ENCODE measurements at places on chromosomes 4 and X.

- no peak for DNase-seq
These were observed 126.3 kb downstream of the NEK1 start for GRCh38 chr4:169485791-169486742.

DNA sequence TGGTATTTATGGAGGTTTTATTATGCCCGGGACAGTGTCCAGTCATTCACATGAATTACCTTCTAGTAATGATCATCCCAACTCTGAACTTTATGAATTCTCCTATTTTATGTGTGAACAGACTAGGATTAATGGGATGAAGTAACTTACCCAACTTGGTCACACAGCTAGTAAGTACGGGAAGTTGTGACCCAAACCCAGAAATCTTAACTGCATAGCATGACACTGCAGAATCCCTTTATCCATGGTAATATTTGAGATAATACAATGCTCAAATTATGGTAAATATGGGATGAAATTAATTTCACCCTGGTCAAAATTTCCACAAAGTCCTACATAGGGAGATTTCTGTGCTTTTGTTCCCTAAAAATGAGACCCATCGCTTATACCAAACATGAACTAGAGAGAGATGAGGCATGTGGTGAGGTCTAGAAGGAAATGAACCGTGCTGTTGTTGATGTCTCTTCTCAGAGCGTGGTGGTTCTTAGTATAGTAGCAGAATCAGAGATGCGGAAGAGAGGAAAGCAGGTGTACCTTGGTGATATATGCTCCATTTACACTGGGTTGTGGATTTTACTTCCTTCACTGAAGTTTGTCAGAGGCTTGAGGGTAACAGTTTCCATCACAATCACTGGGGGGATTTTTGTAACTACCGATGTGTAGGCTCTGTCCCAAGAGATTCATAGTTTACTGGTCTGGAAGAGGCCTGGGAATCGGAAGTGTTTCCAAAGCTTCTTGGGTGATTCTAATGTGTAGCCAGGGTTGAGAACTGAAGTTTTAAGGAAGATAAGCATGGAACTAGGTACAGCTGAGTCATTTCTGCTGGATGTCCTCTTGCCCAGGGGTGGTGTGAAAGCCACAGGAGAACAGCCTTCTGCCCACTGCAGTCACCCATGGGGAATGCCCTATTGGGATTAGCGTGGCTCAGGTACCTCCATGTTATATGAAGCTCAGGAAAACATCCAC, 30.2 kb upstream of the FAM9C start:
- DNase-seq = no peak

GRCh38 chrX:64894454-64895038, 81.7 kb downstream of the ZC4H2 start:
- DNase-seq = no peak

GRCh38 chr4:27115221-27115620, 254.6 kb downstream of the STIM2 start:
- no peak for DNase-seq

DNA sequence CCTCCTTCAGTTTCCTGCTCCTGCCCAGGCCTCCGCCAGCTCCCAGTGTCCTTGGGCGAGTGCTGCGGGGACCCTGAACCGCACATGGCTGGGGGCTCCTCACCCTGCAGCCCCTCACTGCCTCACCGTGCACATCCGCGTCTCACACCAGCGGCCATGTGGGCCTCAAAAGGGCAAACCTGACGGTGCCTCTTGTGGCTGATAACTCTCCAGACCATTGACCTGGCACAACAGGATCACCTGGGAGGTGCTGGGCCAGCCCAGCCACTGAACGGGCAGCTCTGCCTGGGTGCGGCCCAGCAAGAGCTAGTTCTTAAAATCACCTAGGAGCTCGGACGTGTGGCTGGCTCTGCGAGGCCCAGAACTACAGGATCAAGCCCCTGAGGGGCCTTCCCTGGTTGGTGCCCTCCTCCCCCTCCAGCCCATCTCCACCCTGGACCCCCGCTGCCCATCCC, 4.1 kb upstream of the S100P start:
- DNase-seq = no peak

DNA sequence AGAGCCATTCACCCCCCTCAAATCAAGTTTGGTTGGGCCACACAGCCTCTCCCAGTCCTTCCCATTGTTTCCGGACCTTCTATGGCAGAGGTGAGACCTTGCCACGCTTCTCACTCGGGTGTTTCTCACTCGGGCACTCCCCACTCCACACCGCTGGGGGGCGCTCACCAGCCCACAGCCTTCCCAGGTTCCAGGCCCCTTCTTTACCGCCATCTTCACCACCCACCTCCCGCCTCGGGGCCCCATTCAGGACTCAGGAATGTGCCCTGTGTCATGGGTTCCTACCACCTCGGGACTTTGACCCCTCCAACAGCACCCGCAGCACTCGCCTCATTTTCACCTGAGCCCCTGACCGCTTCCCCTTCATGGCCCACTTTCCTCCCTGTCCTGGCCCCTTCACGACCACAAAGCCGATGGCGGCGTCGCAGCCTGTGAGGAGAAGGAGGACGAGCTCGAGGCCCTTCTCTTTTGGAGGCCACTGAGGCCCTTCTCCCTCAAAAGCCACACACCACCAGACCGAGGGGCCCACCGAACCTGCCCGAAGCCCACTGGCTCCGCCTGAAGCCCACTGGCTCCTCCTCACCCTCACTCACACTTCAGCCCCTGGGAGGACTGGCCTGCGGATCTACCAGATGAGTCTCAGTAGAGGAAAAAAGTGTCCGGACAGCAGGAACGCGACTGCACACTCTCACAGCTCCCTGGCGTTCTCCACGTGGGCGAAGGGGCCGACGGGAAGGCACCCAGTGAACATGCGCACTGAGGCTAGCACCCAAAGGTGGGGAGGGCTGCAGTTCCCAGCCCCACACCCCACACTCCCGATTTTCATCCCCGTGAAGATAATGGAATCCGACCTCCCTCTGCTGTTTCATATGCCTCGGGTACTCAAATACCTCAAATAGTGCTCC, at the start of gene PAGE1:
Gene PAGE1, minus strand, starts transcription at position 709 of the 905 bp plus-strand sequence. CDS start 1,214 bp downstream, outside the sequence.
- no peak for DNase-seq

GRCh38 chr4:74920704-74921103, 12.2 kb upstream of the PARM1 start:
- DNase-seq = no peak

DNA sequence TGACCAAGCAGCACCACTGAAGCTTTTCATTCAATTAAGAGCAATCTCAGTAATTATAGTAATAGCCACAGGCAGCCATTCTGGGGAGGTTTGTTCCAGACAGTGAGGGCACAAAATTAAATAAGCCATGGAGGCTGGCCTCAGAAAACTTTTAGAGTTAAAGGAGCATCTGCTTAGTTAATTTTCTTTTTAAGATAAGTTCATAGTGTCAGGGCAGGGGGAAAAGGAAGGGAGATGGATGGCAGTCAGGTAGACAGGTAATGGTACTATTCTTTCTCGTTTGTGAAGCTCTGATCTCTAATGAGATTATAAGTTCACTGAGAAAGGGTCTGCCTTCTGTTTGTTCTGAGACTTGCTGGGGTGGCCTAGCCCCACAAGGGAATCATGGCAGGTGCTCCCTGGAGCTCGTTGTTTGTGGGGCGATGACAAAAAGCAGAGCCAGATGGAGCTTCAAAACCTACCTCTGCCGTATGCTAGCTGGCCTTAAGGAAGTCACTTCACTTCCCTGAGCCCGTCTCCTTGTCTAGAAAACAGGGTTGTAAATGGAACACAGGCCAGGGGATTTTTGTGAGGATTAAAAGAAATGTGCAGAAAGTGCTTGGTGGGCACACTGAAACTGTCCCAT, 44.6 kb upstream of the FGFBP2 start:
- DNase-seq = no peak

DNA sequence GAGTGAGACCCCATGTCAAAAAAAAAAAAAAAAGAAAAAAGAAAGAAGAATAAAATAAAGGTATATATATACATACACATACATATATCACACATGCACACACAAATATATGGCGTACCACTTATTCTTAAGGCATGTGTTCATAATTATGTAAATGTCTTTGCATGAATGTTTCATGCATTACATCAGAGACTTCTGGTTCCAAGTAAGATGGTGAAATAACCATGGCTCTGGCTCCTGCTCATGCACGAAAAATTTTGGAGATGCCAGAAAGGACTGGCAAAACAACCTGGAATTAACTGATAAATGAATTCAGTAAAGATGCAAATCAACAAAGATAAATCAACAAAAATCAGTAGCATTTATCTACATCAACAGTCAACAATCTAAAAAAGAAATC, 19.7 kb upstream of the FHIP1A start:
- DNase-seq = no peak

GRCh38 chr4:75948822-75949444, 8.1 kb upstream of the NAAA start:
- no peak for DNase-seq

DNA sequence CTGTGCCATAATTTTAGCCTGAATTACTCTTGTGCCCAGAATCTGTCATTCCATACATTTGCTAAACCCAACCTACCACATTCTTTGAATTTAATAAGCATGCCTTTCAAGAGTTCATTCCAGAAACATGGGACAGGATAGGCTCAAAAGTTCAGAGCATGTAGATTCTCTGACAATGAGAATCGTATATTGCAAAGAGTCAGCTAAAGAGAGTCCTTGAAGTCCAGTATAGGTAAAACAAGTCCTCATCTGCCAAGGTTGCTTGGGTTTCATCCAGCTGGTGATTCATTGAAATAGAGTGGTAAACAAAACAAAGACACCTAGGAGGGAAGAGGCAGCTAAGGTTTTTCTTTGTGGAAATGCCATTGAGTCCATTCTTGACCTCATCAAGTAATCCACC, 249.3 kb upstream of the DIPK2B start:
- peak; percentile 68 for DNase-seq

- peak; percentile 70 for DNase-seq
These were observed 22.5 kb upstream of the MYOZ2 start for GRCh38 chr4:119113033-119113655.

GRCh38 chr4:187294861-187295260, 571.2 kb upstream of the FAT1 start:
- peak; percentile 56 for DNase-seq

DNA sequence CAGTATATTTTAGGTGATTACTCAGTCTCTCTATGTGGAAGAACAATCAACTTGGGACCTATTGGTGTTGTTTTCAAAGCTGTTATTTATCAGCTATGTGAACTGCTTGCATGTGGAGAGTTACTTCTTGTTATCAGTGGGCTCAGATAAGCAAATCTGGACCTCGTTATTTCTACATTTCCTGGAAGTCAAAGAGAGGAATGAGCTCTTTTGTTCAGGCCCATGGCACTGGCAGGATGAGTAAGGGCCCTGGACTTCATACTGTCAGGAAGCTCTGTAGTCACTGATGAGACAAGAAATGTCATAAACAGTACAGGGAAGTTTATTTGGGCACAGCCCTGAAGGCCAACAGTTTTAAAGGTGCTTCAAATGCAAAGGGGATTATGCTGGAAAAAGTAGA, 760.6 kb upstream of the EPHA5 start:
- DNase-seq = no peak

DNA sequence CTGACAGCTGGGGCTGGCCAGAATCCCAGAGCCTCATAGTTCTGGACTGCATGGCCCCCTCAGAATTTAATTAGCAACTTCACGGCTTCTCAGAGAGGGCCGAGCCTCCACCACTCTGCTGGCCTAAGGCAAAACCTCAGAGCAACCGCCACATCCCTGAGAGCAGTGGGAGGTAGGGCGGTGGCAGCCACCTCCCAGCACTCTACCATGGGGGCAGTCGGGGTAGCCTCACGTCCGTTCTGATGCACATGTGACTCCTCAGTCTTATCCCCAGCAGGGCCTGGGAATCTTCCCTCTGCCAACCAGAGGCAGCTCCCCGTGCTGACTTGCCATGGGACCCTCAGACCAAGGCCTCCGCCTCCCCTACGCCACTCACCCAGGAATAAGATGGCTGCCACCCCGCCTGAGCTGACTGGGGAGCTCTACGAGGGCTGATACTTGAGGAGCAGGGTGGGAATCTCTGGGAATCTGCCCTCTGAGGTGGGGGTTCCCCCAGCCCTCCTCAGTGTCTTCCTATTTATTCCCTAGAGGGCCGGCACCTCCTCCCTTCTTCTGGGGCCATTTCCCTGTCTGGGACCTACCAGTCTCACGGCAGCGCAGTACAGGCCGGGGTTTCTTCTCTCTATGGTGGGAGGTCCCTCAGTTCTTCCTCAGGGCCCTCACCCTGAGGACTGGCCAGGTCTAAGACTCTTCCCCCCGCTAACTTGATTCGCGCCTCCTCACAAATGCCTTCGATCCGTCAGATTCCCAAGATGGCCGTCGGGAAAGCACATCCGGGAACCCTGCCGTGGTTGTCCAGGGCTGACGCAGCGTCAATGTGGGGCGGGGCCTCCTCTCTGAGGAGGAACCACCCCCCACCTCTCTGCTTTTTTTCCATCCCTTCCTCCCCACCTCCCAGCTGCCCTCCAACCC, at the start of gene MAGEC2:
Gene MAGEC2, minus strand, starts transcription at position 769 of the 912 bp plus-strand sequence. CDS start 1,303 bp downstream, outside the sequence.
- DNase-seq = no peak

- DNase-seq = no peak
These were observed 3.2 kb upstream of the XKRX start for GRCh38 chrX:100931925-100932285.

- DNase-seq = no peak
These were observed 53.5 kb downstream of the PLAC1 start for GRCh38 chrX:134604701-134605311.

DNA sequence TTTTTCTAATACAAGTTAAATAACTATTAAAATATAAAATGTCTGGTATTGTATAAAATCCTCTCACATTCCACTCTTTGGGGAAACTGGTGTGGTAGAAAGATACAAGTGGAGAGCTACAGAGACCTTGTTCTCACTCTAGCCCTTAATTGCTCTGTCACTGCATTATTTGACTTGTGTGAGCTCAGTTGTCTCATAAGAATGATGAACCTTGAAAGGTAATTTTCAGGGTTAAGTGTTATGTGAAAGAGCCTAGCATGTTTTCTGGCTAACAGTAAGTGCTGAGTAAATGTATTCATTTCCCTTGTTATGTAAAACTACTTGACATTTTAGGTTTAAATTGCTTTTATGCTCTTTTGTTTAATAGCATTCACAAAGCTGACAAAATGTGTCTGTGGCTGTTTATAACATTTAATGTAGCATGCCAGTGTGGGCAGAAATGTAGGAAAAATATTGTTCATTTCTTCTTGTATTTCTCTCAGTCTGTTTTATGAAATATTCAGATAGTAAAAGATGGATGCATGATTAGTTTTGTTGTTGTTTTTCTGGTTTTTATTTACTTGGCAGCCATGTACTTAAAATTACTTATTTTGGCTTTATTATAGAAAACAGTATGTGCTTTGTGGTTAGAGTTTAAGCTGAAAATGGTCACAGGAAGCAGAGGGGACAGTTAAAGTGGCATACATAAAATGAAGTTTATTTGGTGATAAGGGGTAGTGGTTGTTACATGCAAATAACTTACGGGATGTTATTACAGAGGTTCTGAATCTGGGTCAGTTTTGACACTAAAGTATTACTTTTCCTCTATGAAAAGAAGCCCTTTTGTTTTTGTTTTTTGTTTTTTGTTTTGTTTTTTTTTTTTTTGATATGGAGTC, 29.2 kb downstream of the SLAIN2 start:
- no peak for DNase-seq

- no peak for DNase-seq
These were observed 1314.7 kb downstream of the FSTL5 start for GRCh38 chr4:160848901-160849760.

- DNase-seq = no peak
These were observed 9.8 kb upstream of the TLR1 start for GRCh38 chr4:38814386-38814785.
